ENCODE measurements at places on chromosomes 12 and 14. TPM values are rescaled to one million over a fixed set of nuclear protein-coding genes. Genes with fewer than 3 reads are reported as not detected.
A peak's percentile ranks its signal among the peaks of the same experiment; 100 is the strongest.

MED13L gene
- 173 TPM for total RNA-seq

DNA sequence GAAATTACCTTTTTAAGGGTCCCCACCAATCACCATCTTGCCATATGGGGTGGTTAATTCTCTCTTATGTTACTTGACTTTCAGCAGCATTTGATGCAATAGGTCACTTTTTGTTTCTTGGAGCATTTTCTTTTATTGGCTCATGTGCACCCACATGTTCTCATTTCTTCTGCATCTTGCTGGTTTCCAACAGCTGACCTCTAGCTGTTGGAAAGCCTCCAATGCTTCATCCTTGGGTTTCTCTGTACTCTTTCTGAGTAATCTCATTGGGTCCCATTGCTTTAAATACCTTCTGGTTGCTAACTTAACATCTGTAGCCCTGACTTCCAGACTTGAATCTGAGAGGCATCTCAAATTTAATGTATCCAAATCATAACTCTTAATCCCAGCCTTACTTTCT, 116.8 kb downstream of the CRADD start:
- DNase-seq = no peak

DNA sequence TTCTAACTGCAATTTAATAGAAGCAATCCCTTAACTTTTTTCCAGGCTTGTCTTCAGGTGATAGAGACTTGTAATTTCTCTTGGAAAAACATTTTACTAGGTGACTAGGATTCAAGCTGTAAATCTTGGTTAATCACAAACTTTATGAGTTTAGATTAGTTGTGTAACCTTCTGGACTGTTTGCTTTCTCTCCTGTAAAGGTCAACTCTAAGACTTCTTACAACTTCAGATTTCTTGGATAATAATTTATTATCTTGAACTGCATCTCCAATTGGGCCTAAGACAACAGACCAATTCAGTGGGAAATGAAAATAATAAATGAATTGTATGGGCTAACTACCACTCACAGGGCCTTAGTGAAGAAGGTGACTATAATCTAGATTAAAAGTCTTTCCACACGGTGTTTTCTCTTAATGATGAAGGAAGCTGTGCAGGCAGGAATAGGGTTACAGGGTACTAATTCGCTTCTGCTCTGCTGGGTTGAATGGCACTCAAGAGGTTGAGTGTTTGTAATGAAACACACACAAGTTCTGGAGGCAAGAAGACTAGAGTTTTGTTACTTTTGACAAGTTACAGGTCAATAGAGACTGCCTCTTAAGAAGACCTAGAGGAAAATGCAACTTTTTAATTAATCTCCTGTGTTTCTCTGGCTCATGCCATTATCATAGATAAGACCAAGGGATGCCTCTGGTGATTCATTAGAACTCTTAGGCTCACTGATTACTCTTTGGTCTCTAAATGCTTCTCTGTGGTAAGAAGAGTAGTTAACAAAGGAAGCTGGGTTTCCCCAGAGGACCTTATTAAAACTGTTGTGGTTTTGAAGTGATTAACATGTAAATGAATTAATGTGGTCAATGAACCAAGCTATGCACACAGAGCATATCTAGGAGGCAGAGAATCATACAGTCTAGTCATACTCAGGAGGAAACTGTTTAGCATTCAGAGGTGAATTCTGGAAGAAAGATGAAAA, 30.0 kb upstream of the OR4E1 start:
- no peak for DNase-seq

TSPAN8 gene
- 1.3 TPM for total RNA-seq

DNA sequence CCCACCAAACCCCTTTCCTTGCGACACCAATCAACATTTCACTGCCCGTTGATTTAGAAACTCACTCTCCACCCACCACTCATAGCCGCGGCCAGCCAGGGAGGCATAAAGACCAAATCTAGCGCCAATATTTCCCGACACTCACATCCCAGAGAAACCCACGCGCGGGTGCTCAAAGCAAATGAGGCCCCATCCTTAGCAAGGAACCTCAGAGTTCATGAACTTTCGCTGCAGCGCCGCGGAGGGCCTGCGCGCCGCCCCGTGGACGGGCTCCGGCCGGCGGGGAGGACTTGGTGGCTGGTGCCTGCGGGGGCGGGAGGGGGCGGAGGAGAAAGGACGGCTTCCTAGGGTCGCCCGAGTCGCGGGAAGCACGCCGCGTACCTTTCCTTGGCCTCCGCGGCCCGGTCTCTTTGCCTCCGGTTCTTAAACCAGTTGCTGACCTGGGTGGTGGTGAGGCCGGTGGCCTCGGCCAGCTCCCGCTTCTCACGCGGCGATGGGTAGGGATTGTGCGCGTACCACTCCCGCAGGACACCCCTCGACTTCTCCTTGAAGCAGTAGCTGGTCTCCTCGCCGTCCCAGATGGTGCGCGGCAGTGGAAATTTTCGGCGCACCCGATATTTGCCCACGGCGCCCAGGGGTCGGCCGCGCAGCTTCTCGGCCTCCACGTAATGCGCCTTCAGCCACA, 886 bp downstream of the SIX1 start:
- DNase-seq = no peak

OASL gene
- total RNA-seq = 0.74 TPM

MLEC gene
- total RNA-seq = 104 TPM

DNA sequence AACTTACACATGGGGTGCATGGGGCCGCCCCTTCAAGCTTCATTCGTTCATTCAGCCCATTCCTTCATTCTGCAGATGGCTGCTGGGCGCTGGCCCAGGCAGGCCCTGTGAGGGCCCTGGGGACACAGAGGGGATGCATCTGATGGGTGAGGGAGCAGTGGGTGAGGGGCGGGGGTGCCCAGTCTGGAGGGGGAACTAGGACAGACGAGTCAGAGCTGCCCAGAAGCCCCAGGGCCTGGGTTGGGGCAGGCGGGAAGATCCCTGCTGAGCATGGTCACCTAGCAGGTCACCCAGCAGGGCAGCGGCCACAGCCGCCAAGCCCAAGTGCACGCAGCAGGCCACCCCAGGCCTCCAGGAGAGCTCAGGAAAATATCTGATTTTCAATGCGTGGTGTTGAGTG, 14.1 kb downstream of the TRMT61A start:
- no peak for DNase-seq

- peak; percentile 77 for DNase-seq
Observed at GRCh38 chr12:106766393-106766826, 8.1 kb upstream of the RIC8B start.

WDHD1 gene
- 9.0 TPM for total RNA-seq

DNA sequence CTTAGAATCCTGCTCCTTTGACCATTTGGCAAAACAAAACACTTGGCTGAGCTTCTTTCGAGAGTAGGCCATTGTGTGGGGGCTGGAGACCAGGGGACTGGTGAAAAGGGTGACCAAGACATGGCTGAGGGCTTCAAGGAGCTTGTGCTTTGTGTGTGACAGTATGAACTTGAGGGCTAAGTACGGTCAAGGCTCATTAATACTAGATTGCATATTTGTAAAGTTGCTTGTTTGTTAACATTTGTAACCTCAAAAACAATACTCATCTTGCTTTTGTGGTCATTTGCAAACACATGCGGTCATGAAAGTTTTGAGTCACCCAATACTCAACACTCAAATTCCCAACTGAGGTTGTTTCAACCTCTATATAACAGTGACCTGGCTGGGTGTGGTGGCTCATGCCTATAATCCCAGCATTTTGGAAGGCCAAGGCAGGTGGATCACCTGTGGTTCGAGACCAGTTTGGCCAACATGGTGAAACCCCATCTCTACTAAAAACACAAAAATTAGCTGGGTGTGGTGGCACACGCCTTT, 42.5 kb downstream of the ZFYVE26 start:
- DNase-seq = no peak

All from testis (tissue), 5 donors.